ENCODE measurements at places on chromosomes 11 and 22.

- H3K27ac ChIP-seq = peak overlapping the region; percentile 7
- no peak overlapping the region for H3K4me3 ChIP-seq
- H3K27me3 ChIP-seq = no peaks in the 10 kb centered on the region
- H3K36me3 ChIP-seq = no peaks in the 10 kb centered on the region
- DNase-seq = no peak
- no peaks in the 10 kb centered on the region for H3K4me1 ChIP-seq
Observed at GRCh38 chr22:40534379-40535188, 101.9 kb downstream of the MRTFA start.

DNA sequence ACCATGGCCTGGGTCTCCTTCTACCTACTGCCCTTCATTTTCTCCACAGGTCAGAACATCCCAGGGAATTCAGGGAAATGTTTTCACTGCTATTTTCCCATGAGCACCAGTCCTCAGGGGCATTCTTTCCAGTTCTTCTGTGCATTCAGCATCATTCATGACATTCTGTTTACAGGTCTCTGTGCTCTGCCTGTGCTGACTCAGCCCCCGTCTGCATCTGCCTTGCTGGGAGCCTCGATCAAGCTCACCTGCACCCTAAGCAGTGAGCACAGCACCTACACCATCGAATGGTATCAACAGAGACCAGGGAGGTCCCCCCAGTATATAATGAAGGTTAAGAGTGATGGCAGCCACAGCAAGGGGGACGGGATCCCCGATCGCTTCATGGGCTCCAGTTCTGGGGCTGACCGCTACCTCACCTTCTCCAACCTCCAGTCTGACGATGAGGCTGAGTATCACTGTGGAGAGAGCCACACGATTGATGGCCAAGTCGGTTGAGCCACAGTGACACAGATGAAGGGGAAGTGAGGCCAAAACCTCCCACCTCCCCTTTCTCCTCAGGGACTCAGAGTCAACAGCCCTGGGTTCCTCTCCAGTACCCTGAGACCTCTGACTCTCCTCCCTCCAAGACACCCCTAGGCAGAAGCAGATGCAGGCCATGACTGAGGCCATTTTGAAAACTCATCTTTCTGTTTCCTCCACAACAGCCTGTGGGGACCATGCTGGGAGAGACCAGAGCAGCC, 15.9 kb upstream of the IGLL5 start:
- no peak overlapping the region for H3K4me3 ChIP-seq
- H3K27ac ChIP-seq = no peak overlapping the region
- H3K27me3 ChIP-seq = no peaks in the 10 kb centered on the region
- H3K4me1 ChIP-seq = no peaks in the 10 kb centered on the region
- H3K36me3 ChIP-seq = no peaks in the 10 kb centered on the region

DNA sequence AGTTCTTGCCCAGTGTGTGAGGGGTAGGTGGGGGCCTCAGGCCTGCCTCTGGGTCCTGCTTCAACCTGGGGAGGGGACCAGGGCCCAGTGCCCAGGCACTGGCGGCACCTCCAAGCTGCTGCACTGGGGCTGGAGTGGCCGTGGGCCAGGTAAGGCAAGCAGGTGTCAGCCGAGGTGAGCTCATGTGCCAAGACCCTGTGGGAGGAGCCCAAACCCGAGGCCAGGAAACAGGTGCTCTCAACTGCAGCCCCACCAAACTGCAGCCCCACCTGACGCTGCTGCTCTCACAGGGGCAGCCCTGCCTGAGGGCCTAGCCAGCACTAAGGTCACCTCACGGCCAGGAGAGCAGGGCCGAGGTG, 18.1 kb upstream of the GNB1L start:
- H3K4me3 ChIP-seq = no peak overlapping the region
- H3K27me3 ChIP-seq = no peaks in the 10 kb centered on the region
- no peak overlapping the region for H3K27ac ChIP-seq
- no peaks in the 10 kb centered on the region for H3K4me1 ChIP-seq
- H3K36me3 ChIP-seq = peaks cover 5% of the 10 kb centered on the region
- DNase-seq = no peak

GRCh38 chr11:131999084-131999483, 628.7 kb downstream of the NTM start:
- H3K36me3 ChIP-seq = no peaks in the 10 kb centered on the region
- H3K4me3 ChIP-seq = no peak overlapping the region
- H3K4me1 ChIP-seq = no peaks in the 10 kb centered on the region
- H3K27me3 ChIP-seq = no peaks in the 10 kb centered on the region
- H3K27ac ChIP-seq = no peak overlapping the region

DNA sequence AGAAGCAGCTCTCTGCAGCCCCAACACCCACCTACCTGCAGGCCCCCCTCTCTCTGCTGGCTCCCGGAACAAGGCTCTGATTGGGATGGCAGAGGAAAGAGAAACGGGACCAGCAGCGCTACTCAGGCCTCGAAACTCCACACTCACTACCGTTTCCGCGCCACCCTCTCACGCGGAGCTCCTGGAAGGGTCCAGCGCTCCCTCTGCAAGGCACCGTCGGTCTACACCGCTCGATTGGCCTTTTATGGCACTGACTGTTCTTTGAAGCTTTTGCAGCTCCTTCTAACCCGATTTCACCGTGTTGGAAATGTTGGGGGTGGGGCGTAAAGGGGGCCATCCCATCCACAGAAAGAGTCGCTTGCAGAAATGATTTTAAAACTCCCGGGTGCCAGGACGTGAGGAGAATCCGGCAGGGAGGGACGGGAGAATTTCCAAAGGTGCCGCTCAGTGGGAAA, 323 bp upstream of the PANX1 start:
- H3K27ac ChIP-seq = peak overlapping the region; percentile 96
- H3K36me3 ChIP-seq = no peaks in the 10 kb centered on the region
- no peak for DNase-seq
- peak overlapping the region; percentile 88 for H3K4me3 ChIP-seq
- H3K27me3 ChIP-seq = no peaks in the 10 kb centered on the region

DNA sequence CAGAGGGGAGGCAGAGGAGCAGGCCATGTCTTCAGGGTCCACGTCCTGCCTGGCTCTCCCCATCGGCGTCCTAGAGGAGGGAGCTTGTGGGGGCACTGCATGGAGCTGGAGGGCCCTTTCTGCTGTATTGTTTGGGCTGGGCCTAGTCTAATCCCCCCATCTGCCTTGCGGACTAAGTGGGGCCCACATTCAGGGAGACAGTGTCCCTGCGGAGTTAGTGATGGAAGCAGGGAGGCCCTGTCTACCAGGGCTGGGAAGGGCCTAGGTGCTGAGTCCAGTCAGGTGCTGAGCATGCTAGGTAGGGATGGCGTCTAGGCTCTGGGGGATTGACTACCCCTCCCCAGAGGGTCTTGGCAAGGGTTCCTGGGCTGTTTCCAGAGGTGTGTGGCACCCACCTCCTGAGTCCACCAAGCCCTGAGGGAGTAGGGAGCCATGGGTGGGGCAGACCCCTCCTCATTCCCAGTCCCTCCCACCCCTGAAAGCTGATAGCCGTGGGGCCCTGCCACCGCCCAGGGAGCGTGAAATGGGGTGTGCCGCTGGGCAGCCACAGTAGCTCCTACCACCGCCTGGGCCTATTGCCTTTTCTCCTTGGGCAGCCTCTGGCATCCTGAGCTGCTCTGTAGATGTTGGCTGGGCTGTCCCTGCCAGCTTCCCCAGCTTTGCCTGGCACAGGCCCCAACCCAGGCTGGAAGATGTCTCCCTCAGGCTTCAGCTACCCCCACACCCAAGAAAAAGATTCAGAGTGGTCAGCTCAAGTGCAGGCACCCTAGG, 1.9 kb upstream of the POLD4 start:
- peak overlapping the region; percentile 39 for H3K4me3 ChIP-seq
- no peaks in the 10 kb centered on the region for H3K36me3 ChIP-seq
- H3K27me3 ChIP-seq = no peaks in the 10 kb centered on the region
- H3K4me1 ChIP-seq = peaks cover 55% of the 10 kb centered on the region

DNA sequence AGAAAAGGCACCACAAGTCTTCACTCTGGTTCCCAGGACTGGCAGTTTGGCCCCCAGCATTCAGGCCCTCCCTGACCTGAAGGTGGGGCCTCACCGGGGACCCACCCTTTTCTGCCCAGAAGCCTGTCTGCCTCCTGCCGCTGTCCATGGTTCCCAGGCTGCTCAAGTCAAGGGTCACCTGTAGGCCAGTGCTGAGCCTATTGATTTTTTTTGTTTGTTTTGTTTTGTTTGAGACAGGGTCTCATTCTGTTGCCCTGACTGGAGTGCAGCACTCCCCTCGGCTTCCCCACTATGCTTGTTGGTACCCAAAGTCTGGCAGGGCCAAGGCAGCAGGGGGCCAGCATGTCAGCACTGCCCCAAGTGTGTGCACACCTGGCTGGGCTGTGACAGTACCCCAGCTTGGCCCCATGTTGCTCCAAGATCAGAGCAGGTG, 11.0 kb upstream of the MED17 start:
- no peak for DNase-seq
- H3K36me3 ChIP-seq = no peaks in the 10 kb centered on the region
- no peak overlapping the region for H3K4me3 ChIP-seq
- no peak overlapping the region for H3K27ac ChIP-seq
- no peaks in the 10 kb centered on the region for H3K27me3 ChIP-seq

DNA sequence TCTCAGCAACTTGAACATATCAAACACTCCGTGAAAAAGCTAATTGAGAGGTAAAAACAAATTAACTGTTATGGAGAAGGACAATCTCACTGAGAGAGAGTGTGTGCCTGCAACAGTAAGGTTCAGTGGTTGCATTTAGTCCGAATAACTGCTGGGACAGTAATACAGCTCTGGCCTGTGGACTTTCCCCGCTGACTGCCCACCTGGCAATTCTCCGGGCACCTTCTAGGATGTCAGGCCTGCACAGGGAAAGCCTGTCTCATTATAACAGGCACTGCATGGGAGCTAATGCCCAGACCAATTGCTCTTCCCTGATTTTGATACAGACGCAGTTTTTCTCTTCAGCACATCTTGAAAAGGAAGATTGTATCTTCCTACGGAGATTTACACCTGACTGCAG, 251.0 kb downstream of the DCDC1 start:
- H3K36me3 ChIP-seq = no peaks in the 10 kb centered on the region
- H3K4me3 ChIP-seq = no peak overlapping the region
- H3K27me3 ChIP-seq = no peaks in the 10 kb centered on the region
- H3K27ac ChIP-seq = no peak overlapping the region
- DNase-seq = no peak

- no peaks in the 10 kb centered on the region for H3K36me3 ChIP-seq
- H3K27ac ChIP-seq = peak overlapping the region; percentile 89
- DNase-seq = peak; percentile 82
- no peaks in the 10 kb centered on the region for H3K27me3 ChIP-seq
- no peaks in the 10 kb centered on the region for H3K4me1 ChIP-seq
Observed at GRCh38 chr11:64245401-64245796, 1.3 kb downstream of the PPP1R14B start.

GRCh38 chr11:18617688-18618341, 16.3 kb downstream of the SPTY2D1 start:
- no peaks in the 10 kb centered on the region for H3K36me3 ChIP-seq
- H3K27me3 ChIP-seq = no peaks in the 10 kb centered on the region
- H3K4me3 ChIP-seq = no peak overlapping the region

DNA sequence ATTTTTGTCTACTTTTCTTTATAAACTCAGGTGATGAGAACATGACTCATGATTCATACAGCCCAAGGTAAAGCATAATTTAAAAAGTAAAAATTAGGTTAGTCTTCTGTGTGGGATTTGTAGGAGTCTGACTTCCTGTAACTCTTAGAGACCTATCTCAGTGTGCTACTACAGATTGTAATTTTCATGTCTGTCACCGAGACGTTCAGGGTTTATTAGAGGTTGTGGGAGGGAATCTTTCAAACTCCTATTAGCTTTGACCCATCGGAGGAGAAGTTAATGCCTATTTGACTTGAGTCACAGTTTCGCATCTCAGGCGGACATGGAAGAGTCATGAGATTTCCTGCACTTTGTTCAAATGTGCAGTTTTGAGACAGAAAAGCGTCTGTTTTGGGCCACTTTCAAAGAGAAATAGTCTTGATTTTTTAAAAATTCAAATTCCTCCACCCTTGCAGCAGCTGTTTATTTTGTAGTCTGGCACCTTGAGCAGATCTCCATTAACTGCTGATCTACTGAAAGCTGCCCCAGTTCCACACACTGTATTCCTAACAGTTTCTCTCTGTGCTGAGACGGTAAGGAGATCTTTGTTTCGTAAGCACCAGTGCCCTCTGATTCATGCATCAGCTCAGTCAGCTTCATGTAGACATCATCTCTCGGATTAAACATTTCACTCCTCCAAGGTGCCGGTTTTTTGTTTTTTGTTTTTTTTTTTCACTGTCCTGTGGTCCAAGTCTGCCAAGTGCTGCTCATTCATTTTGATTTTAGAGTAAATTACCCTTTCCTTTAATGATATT, 24.3 kb downstream of the ALKBH3 start:
- no peak for DNase-seq
- no peak overlapping the region for H3K27ac ChIP-seq
- no peaks in the 10 kb centered on the region for H3K27me3 ChIP-seq
- H3K4me1 ChIP-seq = no peaks in the 10 kb centered on the region

GRCh38 chr11:10453261-10453660, 1.8 kb upstream of the AMPD3 start:
- H3K4me3 ChIP-seq = no peak overlapping the region
- no peak for DNase-seq
- H3K27ac ChIP-seq = no peak overlapping the region

DNA sequence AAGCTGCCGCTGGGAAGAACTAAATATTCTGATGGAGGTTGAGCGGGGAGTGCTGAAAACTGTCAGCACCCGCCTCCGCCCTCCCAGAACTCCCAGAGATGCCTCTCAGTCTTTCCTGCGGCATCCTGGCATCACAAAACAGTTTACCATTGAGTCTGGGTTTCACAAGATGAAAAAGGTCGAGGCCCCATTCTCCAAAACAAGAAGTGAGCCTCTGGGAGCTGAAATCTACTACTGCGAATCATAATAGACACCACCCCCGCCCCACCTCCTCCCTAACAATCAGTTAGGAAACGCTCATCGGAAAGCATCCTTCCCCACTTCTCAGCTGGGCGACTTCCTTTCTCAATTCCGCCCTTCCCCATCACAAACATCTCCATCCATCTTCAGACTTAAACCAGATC, 1.0 kb downstream of the SUN2 start:
- peak overlapping the region; percentile 92 for H3K4me3 ChIP-seq
- peak overlapping the region; percentile 94 for H3K27ac ChIP-seq
- no peaks in the 10 kb centered on the region for H3K36me3 ChIP-seq
- peaks cover 2% of the 10 kb centered on the region for H3K4me1 ChIP-seq

- H3K4me3 ChIP-seq = no peak overlapping the region
- no peaks in the 10 kb centered on the region for H3K36me3 ChIP-seq
- no peak overlapping the region for H3K27ac ChIP-seq
Observed at GRCh38 chr11:82195283-82195682, 538.4 kb downstream of the FAM181B start.

- no peaks in the 10 kb centered on the region for H3K27me3 ChIP-seq
- DNase-seq = no peak
- no peak overlapping the region for H3K4me3 ChIP-seq
- H3K4me1 ChIP-seq = no peaks in the 10 kb centered on the region
- no peak overlapping the region for H3K27ac ChIP-seq
Observed at GRCh38 chr11:90836031-90836430, 613.2 kb upstream of the CHORDC1 start.

- H3K36me3 ChIP-seq = no peaks in the 10 kb centered on the region
- H3K4me3 ChIP-seq = no peak overlapping the region
- H3K27ac ChIP-seq = no peak overlapping the region
- no peak for DNase-seq
Observed at GRCh38 chr22:47121791-47122190, 359.3 kb downstream of the TBC1D22A start.

- no peak overlapping the region for H3K4me3 ChIP-seq
- H3K4me1 ChIP-seq = no peaks in the 10 kb centered on the region
- no peak for DNase-seq
Observed at GRCh38 chr11:127218275-127218608, 217.7 kb upstream of the KIRREL3 start.

- H3K27ac ChIP-seq = no peak overlapping the region
- no peak for DNase-seq
- H3K4me1 ChIP-seq = peaks cover 6% of the 10 kb centered on the region
- no peaks in the 10 kb centered on the region for H3K27me3 ChIP-seq
- H3K4me3 ChIP-seq = no peak overlapping the region
Observed at GRCh38 chr22:37054600-37055365, 3.2 kb downstream of the KCTD17 start.

Data from Peyer's patch (tissue), 4 donors.